ENCODE measurements at places on chromosomes 5 and 9.

GRCh38 chr9:97853844-97854695, 1.0 kb downstream of the FOXE1 start:
- DNase-seq, result no peak

GRCh38 chr5:44862808-44863207, 54.1 kb downstream of the MRPS30 start:
- DNase-seq, result no peak

DNA sequence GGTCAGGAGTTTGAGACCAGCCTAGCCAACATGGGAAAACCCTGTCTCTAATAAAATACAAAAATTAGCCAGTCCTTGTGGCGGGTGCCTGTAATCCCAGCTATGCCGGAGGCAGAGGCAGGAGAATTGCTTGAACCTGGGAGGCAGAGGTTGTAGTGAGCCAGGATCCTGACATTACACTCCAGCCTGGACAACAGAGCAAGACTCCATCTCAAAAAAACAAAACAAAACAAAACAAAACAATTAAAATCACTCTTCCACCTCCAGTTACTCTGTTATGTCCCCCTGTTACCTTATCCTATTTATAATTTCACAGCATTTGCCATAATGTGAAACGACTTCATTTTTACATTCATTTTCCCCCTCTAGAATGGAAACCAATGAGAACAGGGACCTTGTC, 54.4 kb downstream of the CXXC5 start:
- no peak for DNase-seq

GRCh38 chr9:91188719-91189590, 172.8 kb downstream of the AUH start:
- no peak for DNase-seq

GRCh38 chr9:903886-904285, 62.4 kb downstream of the DMRT1 start:
- no peak for DNase-seq

- DNase-seq, result no peak
Measured at GRCh38 chr9:125238915-125239446, 2.2 kb downstream of the HSPA5 start.

GRCh38 chr9:135301271-135302263, 178.0 kb upstream of the PPP1R26 start:
- DNase-seq, result no peak

GRCh38 chr5:133663397-133664054, 51.2 kb upstream of the FSTL4 start:
- DNase-seq, result no peak

- DNase-seq, result no peak
Measured at GRCh38 chr5:149727336-149728035, 2.6 kb upstream of the PPARGC1B start.

DNA sequence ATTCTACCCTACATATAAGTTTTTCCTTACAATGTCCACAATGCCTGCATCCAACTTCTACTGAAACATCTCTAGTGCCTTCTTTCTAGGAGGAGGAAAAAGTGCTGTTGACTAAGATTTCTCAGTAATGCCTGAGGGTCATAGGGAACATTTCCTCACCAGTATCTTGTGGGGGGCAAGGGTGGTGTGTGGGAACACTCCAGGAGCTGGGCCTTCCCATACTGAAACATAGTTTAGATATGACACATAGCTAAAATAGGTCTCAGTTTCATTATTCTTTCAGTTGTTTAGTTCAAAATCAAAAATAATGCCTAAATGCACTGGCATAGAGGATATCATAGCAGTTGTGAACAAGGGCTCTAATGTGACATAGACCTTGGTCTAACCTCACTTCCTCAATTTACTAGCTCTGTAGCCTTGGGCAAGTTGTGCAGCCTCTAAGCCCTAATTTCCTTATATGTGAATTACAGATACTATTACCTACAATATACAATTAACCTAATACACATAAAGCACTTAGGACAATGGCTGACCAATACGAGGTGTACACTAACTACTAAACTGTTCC, 66.1 kb downstream of the HAPLN1 start:
- DNase-seq, result no peak

DNA sequence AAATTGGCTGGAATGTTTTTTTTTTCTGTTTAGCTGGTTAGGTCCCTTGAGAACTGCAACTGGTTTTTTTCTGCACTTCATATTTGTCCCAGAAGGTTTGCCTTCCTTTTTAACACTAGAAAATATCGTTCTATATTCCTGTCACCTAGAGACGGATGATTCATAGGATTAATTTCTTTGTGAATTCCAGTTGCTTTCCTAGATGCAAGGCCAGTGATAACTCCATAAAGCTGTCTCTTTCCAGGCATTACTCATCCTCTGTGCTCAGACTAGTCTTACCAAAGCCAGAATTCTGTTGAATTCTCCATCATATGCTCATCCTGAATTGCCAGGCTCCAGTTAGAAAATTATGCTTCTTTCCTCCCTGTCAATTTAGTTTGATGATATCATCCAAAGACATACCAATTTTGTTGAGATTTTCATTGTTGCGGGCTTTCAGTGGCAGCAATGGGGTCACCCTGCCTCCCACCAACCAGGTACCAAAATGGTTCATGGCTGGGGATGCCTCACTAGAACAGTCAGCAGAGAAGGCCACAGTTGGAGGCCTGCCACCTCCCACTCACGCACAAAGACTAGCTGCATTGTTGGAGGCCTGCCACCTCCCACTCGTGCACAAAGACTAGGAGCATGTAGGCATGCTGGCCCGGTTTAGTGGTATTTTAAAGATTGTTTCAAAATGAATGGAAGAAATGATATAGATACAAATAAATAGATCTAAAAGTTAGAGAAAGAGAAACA, 8.5 kb downstream of the BAAT start:
- DNase-seq, result peak; percentile 94

DNA sequence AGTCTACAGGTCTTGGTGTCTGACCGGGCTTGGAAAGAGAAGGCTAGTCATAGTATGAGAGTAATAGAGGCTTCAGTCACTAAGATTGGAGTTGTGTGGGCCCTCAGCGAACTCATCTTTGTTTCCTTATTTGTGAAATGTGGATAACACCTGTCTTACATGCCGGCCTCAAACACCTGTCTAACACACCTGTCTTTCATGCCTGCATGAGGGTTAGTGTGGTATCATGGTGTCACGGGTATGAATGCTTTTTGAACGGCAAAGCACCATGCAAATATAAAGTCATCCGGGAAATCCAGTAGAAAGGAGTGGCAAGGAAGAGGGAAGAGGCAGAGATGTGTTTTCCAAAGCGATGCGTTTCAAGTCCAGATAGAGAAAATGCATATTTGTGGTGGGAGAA, 25.5 kb downstream of the GRAMD2B start:
- no peak for DNase-seq

DNA sequence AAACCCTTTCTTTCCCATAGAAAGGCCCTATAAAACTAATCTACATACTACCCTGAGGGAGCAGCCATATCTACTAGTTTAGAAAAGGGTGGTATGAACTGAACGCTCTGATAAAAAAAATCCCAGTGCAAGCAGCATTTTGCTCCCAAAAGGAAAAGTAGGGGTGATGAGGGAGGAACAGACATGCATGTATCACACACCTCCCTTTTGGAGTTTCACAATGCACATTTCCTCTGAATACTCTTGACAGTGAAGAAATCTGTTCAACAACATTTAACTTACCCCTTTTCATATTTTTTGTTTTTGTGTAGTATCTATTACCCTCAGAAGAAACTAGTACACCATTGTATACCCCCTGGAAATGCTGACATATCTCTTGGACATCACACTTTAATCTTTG, 411.4 kb downstream of the MAT2B start:
- DNase-seq, result no peak

GRCh38 chr5:16625096-16625495, 8.3 kb upstream of the RETREG1 start:
- no peak for DNase-seq

DNA sequence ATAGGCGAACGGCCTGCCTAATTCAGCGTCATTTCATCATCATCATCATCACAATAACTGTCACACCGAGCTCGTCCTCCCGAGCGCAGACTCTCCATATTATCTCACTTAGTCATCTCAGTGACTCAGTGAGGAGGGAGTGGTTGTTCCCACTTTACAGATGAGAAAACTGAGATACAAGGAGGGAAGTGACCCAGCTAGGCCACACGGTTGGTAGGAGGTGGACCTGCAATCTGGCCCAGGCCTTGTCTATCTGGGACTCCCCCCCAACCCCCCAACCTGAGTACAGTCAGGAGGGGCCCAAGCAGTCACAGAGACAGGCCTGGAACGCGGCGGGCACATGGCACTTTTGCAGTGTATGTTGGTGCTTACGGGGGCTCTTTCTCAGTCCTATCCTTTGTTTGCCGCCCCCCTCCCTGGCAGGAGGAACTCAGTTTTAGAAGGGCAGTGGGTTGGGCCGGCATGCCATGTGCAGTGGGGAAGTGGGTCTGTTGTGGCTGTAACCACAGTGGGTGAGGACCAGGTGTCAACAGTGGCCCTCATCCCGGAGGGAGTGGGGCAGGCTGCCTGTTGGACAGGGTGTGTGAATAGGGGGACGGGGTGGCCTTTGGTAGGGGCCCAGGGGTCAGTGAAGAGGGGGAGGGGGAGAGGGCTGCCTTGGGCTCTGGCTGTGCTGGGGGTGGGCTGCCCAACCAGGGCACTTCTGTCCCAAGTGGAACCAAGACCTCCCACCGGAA, 1.7 kb upstream of the RXRA start:
- peak; percentile 83 for DNase-seq

GRCh38 chr9:124428751-124429529, 13.7 kb upstream of the PSMB7 start:
- no peak for DNase-seq

DNA sequence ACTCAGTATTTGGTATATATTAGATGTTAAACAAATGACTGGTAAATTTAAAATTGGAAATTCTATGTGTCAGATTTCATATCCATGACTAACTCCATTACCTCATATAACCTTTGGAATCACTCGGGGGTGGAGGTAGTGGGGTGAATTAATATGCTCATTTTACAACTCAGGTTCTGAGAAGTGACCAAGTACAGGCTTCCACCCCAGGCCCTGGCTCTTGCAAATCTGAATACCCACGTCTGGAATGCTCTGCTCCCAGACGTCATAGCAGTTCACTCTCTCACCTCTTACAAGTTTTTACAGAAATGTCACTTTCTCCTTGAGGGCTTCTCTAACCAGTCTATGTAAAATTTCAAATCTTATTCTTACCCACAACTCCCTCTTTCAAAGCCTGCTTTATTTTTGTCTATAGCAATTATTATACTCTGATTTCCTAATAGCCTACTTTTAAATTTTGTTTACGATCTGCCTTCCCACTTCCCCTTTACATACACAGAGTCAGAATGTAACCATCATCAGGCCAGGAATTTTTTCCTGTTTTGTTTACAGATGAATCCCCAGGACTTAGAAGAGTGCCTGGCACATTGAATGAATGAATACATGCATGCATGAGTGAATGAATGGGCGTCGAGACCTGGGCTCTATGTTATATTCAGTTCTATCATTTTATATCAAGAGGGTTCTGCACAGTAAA, 134.1 kb upstream of the IFNE start:
- peak; percentile 80 for DNase-seq

- no peak for DNase-seq
Measured at GRCh38 chr5:117713585-117714198, 1139.1 kb upstream of the SEMA6A start.

- peak; percentile 11 for DNase-seq
Measured at GRCh38 chr5:136155761-136156160, 23.1 kb downstream of the SMAD5 start.

- DNase-seq, result no peak
Measured at GRCh38 chr9:29039258-29039657, 1466.0 kb upstream of the C9orf72 start.

DNA sequence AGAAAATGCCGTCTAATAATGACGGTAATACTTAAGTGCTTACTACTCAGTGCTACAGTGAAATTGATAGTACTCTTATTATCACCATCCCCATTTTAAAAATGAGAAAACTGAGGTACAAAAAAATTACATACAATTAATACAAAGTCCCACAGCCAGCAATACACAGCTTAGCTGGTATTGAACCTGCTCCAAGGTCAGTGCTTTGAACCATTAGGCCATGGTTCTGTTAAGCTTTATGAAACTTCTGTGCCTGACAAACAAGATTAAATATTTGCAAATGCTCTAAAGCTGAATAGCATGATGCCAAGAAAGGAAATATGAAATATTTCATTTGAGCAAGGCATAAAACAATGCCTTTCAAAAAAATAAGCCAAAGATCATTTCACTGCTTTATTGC, 357.2 kb downstream of the ARRDC3 start:
- DNase-seq, result no peak

GRCh38 chr9:134461426-134461982, 135.2 kb downstream of the RXRA start:
- DNase-seq, result peak; percentile 80
